Activated CD4-positive, alpha-beta T cell treated with anti-CD3 and anti-CD28 coated beads, Interleukin-2, amount 50 U/mL, for 24 hours (primary cell): ENCODE measurements at places on chromosomes 2 and 18.

DNA sequence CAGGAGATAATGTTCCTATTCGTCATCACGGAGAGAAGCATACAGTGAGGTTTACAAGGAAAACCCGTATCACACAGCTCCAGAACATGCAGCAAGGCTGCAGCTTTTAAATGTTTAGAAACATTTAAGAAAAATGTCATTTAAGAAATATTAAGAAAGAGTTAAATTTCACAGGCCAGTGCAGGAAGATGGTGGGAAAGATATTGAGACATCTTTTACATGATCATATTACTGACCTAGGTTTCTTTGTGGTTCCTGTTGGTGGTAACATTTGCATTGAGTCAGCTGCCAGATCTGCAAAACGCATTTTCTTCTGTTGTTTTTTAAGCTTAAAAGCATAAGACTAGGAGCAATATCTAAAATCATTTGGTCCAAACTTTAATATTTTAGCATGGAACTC lies 44.9 kb downstream of the CPO start:
- no peak for DNase-seq

DNA sequence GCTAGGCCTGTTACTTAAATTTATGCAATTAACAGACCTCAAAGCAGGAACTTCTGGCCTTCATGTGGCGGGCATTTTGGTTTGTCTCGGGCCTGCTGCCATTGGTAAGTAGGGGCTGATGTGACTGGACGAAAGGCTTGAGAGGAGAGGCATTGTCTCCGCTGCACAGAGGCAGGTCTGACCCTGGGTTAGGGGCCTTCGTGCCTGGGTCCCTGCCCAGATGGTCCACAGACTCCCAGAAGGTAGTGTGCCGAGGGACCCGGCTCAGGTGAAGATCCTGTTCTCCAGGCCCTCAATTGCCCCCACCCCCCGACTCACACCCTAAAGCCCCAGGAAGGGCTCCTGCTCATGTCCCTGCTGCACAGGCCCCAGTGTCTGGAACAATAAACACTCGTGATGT lies 764.9 kb downstream of the TMEM182 start:
- no peak for DNase-seq

- DNase-seq, result no peak
These were observed 278.0 kb downstream of the CELF4 start for GRCh38 chr18:37287601-37288000.

DNA sequence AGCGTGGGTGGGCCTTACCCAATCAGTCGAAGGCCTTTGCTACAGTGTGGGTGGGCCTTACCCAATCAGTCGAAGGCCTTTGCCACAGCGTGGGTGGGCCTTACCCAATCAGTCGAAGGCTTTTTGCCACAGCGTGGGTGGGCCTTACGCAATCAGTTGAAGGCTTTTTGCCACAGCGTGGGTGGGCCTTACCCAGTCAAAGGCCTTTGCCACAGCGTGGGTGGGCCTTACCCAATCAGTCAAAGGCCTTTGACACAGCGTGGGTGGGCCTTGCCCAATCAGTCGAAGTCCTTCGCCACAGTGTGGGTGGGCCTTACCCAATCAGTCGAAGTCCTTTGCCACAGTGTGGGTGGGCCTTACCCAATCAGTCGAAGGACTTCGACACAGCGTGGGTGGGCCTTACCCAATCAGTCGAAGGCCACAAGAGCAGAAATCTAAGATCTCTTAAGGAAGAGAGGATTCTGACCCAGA lies 16.3 kb upstream of the GAL3ST2 start:
- DNase-seq, result no peak

GRCh38 chr2:121489911-121490583 lies 40.6 kb upstream of the RNU4ATAC start:
- DNase-seq, result no peak

- DNase-seq, result no peak
These were observed 46.0 kb downstream of the CELF4 start for GRCh38 chr18:37519510-37520135.

- no peak for DNase-seq
These were observed 775.4 kb downstream of the ADCYAP1 start for GRCh38 chr18:1680108-1680507.

DNA sequence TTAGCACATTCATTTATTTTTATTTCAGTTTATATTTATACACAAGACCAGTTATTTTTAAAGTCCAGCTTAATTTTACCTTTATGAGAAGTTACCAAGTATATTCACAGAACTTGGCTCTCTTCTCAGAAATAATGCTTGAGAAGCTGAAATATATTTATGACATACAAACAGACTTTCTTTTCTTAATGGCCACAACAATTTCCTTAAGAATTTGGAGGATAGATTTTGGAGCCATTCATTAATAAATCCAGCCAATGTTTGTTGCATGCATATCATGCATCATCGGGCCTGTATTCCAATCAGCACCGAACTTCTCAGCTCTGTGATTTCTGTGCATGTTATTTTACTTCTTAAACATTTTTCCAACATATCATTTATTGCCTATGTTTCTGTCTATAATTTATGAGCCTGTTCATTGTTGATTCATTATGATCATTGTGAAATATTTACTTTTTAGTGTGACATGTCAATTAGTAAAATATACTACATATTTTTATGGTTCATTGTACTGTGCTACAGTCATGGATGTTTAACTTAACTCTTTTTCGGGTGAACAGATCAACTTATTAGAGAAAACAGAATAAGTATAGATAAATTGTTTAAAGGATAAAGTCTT lies 3.5 kb downstream of the GULP1 start:
- no peak for DNase-seq

DNA sequence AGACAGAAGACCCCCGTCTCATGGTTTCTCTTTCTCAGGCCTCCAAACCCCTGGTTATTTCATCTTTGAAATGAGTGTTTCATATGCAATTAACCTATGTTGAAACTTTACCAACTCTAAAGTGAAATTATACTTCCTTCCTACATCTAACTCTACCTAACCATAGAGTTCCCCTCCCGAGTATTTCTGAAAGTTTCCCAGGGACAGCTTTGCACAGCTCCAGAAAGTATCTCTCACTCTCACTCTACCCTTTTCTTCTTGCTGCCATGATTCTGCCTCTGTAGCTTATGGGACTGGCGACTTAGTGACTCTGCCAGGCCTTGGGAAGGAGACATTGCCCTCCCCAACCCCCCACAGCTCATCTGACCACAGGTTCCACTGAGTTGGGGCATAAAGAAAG lies 107.9 kb downstream of the B3GNT2 start:
- DNase-seq, result no peak

- DNase-seq, result no peak
These were observed 14.7 kb downstream of the CPLX4 start for GRCh38 chr18:59303656-59304195.

DNA sequence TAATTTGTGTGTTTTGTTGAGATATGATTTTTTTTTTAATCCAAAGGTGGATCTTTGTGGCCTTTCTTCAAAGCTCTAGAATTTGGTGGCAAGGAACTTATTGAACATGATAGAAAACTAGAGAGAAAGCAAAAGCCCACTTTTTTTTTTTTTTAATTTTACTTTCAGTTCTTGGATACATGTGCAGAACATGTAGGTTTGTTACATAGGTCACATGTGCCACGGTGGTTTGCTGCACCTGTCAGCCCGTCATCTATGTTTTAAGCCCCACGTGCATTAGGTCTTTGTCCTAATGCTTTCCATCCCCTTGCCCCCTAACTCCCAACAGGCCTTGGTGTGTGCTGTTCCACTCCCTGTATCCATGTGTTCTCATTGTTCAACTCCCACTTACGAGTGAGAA lies 135.9 kb downstream of the RHBDD1 start:
- no peak for DNase-seq

- DNase-seq, result no peak
These were observed 238.4 kb downstream of the ZNF521 start for GRCh38 chr18:25113566-25113965.

DNA sequence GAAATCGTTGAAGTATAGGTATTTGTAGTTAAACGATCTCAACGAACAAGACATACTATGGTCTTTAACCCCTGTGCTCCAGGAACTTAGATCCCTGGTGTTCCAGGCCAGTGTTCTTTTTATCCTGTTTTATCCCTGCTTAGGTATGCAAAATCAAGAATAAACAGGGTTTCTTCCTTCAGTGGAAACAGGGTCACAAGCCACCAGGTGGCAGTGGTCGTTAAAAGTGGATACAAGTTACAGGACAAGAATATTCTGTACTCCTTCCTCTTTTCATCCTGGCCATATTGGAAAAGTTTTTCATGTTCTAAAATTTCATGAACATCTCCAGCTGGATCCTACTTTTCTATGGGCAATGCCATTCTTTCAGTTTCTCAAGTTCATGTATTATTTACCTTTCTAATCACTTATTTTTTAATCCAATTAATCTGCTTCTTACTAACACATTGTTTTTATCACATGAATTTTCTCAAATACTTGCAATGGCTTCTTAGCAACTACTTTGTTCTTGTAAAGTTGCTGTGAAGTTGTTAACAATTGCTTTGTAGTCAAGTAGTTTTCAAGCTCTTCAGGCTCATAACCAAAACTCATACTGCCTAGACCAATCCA lies 16.4 kb upstream of the HNMT start:
- no peak for DNase-seq

DNA sequence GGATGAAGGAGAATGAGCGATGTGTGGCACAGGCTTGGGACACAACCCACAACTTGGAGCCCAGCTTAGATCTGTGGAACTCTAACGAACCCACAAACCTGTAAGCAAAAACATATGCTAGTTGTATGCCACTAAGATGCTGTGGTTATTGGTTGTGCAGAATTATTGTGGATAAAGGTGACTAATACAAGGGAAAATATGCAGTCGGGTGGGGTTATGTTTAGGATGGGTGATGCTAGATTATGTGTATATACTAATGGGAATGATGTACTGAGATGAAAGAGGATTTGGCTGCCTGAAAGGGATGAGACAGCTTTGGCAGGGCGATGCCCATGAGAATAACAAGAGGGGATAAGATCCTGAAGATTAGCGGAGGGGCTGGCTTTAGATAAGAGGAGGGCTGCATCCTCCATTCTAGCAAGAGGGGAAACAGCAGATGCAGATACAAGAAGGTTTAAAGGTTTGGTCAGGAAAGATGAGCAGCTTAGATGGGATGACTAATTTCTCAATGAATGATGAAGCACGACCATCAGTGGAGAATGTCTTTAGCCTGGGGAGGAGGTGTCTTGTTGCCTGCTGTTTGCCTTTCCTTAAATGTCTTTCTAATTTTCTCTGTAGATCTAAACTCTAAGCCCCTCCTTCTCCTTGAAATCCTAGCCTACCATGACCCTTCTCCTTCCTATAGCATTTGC lies 49.6 kb downstream of the GALNT14 start:
- DNase-seq, result no peak

- no peak for DNase-seq
These were observed 151.4 kb downstream of the LRRTM1 start for GRCh38 chr2:80153151-80153550.

GRCh38 chr2:168703926-168704325 lies 98.5 kb upstream of the NOSTRIN start:
- DNase-seq, result no peak

GRCh38 chr18:48139431-48140347 lies 209.2 kb upstream of the SMAD2 start:
- no peak for DNase-seq

GRCh38 chr2:148110184-148110583 lies 89.3 kb downstream of the MBD5 start:
- DNase-seq, result no peak

DNA sequence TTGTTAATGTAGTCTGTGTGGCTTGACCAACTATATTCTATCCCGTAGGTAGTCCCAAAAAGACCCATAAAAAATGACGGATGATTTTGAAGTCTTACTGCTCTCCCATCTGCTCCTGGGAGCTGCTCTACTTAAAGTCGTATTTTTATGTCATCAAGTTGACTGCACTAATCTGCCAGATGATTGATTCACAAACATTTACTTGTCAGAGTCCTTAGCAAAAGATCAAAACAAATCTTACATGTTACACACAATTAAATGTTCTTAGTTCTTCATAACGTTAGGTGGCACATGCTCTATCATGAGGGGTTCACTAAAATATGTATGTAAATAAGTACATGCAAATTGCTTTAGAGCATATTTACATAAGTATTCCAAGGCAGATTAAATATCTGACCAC lies 498.3 kb upstream of the LRRTM4 start:
- no peak for DNase-seq

DNA sequence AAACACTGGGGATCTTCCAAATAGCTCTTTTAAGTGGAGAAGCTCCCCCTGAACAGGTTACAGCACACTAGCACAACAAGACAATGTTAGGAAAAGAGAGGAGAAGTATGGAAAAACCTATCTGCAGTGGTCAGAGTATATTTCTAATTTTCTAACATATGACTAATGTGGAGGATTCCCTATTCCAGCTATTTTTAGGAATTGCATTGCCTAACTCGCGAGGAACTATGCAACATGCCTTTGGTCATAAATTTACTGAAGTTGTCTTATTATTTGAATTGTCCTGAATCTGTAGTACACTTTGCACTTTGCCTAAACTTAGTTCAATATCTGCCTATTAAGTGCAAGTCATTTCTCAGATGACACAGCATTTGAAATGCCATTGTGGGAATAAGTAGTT lies 381.4 kb downstream of the CCDC85A start:
- DNase-seq, result no peak

GRCh38 chr18:34493099-34493544 lies 217.0 kb upstream of the DTNA start:
- no peak for DNase-seq

DNA sequence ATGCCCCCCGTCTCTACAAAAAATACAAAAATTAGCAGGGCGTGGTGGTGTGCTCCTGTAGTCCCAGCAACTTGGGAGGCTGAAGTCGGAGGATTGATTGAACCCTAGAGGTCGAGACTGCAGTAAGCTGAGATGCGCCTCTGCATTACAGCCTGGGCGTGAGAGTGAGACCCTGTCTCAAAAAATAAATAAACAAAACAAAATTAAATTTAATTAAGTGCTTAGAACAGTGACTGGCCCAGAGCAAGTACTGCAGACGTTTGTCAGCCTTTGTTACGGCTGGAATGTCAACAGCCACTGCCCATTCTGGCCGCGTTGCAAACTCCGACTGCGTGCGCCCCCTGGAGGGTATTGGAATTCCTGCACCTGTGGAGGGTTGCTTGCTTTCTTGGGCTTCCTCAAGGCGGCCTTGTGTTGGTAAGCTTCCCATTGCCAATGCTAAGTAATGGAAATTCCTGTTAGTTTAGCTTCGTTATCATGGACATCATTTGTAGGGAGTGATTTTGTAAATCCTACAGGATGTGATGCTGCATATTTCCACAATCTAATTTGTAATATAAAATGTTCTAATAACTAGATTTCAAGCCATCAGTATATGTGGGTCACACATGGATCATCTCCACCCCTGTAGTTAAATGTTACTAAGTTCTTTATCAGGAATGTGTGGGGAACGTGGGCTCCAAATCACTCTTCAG lies 15.9 kb upstream of the ATP6V1B1 start:
- DNase-seq, result peak; percentile 56

- no peak for DNase-seq
These were observed 45.6 kb downstream of the RAMP1 start for GRCh38 chr2:237904831-237905599.
